ENCODE measurements at places on chromosomes 6 and 20. TPM values are rescaled to one million over a fixed set of nuclear protein-coding genes. Genes with fewer than 3 reads are reported as not detected.

GRCh38 chr6:150940941-150941340 lies 75.4 kb downstream of the MTHFD1L start:
- DNase-seq: no peak

The PSORS1C1 gene
- not detected for polyA plus RNA-seq

The HTR1E gene
- 1.1 TPM for polyA plus RNA-seq

GRCh38 chr6:35048631-35049083 lies 92.5 kb downstream of the TCP11 start:
- peak; percentile 91 for DNase-seq

The GPANK1 gene
- polyA plus RNA-seq: 82.4 TPM

GRCh38 chr6:159915397-159915796 lies 24.6 kb downstream of the MAS1 start:
- DNase-seq: no peak

The NFKBIE gene
- polyA plus RNA-seq: 10.8 TPM

DNA sequence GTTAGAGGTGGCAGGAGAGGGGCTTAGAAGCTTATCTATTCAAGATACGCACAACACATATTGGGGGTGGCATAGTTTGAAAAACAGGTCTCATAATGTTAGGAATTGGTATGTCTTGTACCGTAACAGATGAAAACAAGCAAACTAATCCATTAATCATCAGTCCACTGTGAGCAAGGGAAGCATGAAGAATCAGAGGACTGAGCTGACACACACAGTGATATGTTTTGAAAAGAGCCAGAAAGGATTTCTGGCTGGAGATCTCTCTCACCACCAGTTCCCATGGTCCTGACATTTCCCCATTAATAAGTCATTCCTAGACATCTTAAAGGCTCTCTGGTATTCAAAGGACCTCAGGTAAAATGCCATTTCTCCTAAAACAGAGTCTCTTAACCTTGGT lies 158.8 kb upstream of the PHACTR1 start:
- DNase-seq: no peak

The ARMC2 gene
- polyA plus RNA-seq: 6.0 TPM

Measured in brain (organoid and tissue), 16 donors.